Cardiac muscle cell (in vitro differentiated cells and primary cell): ENCODE measurements at places on chromosomes 2 and 18.

DNA sequence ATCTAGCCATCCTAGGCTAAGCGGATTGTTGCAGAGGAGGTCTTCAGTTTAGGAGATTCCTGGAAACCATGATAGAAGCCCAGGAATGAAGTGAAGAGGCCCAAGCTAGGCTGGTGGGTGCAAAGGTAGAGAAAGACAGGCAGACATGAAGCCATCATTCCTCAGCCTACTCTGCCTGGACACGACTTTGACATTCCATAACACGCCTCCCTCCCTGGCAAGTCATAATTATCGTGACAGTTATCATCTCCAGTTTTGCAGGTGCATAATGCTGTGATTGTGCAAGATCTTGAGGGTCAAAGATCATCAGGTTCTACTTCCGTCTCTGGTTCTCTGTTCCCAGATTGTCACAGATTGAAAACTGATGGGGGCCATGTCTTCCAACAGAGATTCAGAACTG lies 15.2 kb upstream of the FZD5 start:
- DNase-seq = no peak

DNA sequence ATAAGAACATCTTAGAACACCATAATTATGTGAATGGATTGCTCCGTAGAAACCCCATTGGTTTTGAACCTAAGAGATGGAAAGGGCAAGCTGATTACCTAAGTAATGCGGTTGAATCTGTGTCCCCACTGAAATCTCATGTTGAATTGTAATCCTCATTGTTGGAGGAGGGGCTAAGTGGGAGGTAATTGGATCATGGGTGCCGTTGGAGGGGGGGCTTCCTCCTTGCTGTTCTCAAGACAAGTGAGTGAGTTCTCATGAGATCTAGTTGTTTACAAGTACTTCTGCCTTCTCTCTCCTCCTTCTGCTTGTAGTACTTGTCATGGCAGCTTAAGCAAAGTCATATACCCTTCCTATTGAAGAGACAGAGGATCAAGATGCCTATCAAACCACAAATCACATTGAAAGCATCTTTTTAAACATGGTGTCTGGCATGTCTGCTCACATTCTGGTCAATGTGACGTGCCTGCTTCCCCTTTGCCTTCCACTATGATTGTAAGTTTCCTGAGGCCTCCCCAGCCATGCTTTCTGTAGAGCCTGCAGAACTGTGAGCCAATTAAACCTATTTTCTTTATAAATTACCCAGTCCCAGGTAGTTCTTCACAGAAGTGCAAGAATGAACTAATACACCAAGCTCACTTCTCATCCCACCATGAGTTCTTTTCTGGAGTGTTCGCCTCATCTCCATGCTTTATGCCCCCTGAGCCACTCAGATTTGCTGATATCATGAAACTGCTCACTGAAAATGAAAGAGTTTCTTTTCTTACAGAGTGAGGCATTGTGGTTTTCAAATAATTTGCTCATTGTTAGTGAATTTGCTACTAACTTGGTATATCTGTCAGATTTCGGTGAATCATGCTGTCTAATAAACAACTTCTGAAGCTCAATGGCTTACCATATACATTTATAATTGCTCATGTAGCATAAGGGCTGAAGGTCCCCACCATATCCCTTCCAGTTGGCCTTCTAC lies 23.6 kb downstream of the KCNE4 start:
- no peak for DNase-seq

- no peak for DNase-seq
Measured at GRCh38 chr18:65363011-65363410, 387.8 kb upstream of the CDH7 start.

GRCh38 chr2:84031312-84032050 lies 427.6 kb downstream of the SUCLG1 start:
- DNase-seq = no peak

- no peak for DNase-seq
Measured at GRCh38 chr2:86081724-86082123, 24.0 kb downstream of the POLR1A start.

- no peak for DNase-seq
Measured at GRCh38 chr2:206255003-206255402, 19.5 kb upstream of the ZDBF2 start.

- no peak for DNase-seq
Measured at GRCh38 chr18:62521082-62521481, 1.7 kb upstream of the ZCCHC2 start.

GRCh38 chr2:225993430-225993829 lies 593.9 kb downstream of the NYAP2 start:
- DNase-seq = peak; percentile 34

GRCh38 chr2:112686348-112687217 lies 34.2 kb upstream of the NT5DC4 start:
- DNase-seq = no peak

GRCh38 chr18:57855551-57855950 lies 52.4 kb upstream of the ATP8B1 start:
- no peak for DNase-seq

DNA sequence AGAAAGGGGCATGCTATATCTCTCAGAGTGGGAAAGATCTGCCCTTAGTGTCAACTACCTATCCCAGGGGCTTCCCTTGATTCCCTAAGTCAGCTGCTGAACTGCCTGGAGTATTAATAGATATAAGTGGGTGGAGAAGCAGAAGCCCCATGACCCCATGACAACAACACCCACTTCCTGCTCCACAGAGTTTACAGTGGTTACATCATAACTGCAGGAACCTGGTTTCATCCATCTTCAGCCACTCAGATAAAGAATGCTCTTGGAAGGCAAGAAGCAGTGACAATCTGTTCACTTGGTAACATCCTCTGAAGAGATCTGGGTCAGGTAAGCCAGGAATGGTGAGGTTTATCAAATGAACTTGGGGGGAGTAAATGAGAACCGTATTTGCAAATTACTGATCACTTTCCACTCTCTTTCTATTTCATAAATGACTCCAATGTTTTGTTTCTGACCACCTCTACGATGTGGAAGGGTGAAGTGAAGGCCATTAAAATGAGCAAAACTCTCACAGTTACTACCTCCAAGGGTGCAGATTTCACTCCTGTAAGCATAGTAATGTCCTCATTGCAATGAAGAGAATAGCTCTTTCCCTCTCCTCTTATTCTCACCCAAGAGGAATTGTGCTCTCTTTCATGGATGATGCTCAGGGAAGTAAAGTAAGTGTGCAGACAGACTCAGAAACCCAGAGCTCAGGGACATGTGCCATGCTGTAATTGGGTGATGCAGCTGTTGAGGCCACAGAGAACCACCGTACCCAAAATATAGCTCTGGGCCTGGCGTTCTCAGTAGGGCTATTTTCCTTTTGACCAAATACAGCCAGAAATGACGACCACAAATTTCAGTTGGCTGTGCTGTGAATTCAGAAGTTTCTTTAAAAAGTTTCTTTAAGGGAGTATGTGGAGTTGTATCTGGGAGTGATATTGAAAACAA lies 192.8 kb upstream of the APCDD1 start:
- DNase-seq = peak; percentile 40

DNA sequence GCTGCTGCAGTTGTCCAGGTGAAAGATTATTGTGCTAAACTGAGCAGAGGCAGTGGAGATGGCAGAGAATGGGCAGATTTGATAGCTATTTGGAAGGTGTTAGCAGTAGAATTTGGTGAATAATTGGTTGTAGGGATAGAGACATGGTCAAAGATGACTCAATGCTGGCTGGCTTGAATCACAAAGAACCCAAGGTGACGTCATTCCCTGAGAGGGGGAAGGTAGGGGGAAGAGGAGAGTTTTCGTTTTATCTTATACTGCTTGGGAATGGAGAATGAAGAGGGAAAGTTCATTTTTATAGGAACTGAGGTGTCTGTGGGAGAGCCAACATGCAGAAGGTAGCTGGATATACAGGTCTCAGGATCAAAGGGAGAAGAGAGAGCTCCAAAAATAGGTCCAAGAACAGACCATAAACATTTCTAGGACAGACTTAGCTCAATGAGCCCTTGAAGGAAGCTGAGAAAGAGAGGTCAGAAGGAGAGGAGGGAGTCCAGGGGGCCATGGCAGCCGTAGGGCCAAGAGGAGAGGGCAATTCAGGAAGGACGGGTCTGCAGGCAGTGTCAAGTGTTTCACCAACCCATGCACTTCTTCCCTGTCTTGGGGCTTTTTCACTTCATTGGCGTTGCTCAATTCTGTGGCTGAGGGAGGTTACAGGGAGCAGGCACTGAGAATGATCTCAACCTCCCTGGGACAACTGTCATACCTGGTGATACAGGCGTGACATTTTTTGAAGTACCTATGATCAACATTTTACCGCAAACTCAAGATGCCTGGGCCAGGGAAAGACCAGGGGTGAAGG lies 281.3 kb downstream of the TDRD15 start:
- no peak for DNase-seq

DNA sequence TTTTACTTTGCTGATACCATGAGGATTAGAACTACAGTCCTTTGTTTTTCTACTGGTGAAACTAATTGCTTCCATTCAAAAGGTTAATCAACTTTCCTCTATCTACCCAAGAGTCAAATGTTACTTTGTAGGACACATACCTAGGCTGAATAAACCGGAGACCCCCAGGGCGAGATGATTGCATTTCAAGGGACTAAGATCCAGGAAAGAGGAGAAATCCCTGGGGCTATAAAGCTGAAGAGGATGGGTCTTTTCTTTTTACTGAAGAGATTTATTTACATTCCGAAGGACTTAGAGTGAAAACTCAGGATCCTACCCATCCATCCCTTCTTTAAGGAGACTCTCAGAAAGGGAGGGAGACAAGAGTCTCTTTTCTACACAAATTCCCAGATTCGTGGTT lies 331.9 kb downstream of the CDH19 start:
- DNase-seq = no peak

DNA sequence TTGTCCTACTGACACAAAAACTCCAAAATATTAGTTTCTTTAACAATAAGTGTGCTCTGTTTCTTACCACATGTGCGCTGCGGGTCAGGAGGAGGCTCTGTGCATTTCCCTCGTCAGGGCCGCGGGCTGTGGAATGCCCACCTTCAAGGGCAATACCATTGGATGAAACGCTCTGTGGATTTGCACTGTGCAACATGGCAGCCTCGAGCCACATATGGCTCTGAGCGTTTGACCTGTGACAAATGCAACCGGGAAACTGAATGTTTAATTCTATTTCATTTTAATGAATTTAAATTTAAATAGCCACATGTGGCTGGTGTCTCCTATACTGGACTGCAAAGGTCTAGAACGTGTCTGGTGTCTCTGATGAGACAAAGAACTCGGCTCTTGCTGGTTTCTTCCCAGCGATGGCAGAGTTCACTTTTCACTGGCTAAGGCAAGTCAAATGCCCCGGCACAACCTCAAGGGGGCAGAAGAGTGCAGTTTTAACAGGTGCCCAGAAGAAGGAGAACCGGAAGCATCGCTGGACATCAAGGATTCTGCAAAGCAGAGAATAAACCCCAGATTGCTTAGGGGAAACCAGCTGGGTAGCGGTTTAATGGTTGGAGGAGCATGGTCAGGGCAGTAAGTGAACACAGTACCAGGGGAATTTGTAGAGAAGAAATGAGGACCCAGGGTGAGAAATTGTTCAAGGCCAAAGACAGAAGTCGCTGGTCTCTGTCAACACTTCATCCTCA lies 37.0 kb upstream of the TMEM18 start:
- DNase-seq = peak; percentile 77

DNA sequence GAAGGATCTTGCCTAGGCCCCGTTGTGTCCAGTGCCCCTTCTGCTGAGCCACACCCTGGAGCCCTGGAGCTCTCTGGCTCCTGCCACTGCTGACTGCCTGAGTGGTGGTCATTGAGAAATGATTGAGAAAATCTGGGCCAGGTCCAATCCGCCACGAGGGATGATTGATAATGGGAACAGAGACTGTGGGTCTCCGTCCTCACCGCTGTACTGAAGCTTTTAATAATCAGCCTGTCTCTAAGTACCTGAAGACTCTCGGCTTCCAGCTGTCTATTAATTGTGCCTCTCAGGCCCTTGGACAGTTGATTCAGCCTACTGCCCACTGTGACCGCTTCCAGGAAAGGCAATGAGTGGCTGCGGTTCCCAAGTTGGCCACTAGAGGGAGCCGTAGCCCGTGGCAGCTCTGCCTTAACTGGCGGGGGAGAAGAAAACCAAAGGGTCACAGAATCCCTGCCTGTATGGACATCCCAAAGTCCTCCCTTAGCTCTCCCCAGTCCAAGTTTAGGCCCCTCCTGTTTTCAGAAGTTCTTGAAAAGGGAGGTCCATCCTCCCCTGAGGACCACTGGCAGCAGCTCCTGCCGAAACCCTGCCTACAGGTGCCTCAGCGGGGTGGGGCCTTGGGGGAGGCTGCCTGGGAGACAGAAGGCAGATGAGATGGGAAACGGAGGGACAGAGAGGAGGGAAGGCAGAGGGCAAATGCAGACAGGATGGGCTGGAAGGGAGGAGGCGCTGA lies 213.6 kb downstream of the TNS1 start:
- DNase-seq = peak; percentile 81

DNA sequence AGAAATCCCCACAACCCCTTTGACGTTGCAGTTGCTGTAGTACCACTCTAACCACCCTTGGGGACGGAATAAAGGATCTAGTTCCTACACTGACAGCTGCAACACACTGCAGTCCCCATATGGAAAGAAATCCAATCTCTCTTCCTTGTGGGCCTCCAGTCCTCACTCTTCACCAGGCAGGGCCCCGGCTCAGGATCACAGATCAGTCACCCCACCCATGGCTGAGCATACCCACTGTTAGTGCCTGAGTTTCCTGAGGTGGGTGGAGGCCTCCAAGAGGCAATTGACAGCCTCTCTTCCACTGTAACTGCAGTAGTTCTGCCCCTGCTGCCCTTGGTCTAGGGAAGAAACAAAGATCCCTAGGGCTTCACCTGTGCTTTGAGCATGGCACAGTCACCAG lies 670.0 kb upstream of the CDH2 start:
- no peak for DNase-seq

GRCh38 chr2:142153601-142154000 lies 22.8 kb upstream of the LRP1B start:
- no peak for DNase-seq

DNA sequence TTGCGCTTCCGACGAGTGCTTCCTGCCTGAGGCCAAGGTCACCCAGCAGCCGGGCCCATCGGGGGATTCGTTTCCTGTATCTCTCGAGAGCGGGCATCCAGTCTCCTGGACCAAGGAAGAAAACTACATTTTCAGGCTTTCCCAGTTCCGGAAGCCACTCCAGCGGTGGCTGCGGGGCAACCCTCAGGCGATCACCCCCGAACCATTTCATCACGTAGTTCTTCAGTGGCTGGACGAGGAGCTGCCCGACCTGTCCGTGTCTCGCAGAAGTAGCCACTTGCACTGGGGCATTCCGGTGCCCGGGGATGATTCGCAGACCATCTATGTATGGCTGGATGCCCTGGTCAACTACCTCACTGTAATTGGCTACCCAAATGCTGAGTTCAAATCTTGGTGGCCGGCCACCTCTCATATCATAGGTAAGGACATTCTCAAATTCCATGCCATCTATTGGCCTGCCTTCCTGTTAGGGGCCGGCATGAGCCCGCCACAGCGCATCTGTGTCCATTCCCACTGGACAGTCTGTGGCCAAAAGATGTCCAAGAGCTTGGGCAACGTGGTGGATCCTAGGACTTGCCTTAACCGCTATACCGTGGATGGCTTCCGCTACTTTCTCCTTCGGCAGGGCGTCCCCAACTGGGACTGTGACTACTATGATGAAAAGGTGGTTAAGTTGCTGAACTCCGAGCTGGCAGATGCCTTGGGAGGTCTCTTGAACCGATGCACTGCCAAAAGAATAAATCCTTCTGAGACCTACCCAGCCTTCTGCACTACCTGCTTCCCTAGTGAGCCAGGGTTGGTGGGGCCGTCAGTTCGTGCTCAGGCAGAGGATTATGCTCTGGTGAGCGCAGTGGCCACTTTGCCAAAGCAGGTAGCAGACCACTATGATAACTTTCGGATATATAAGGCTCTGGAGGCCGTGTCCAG lies 1.0 kb downstream of the MARS2 start:
- no peak for DNase-seq

- DNase-seq = no peak
Measured at GRCh38 chr18:63158012-63158631, 161.4 kb downstream of the BCL2 start.
